Fibroblast of lung (primary cell): ENCODE measurements at places on chromosomes 6 and 20. TPM values are rescaled to one million over a fixed set of nuclear protein-coding genes. Genes with fewer than 3 reads are reported as not detected.

MLN gene
- total RNA-seq, result not detected in 2 replicates

THBS2 gene
- total RNA-seq, result 269 and 473 TPM in 2 replicates

- no peak overlapping the region for H3K4me3 ChIP-seq
- DNase-seq, result peak; percentile 86
- H3K36me3 ChIP-seq, result peaks cover 1% of the 10 kb centered on the region
- H3K4me1 ChIP-seq, result peaks cover 8% of the 10 kb centered on the region
- no peaks in the 10 kb centered on the region for H3K27me3 ChIP-seq
Observed at GRCh38 chr6:12137480-12137879, 125.4 kb downstream of the HIVEP1 start.

GRCh38 chr6:125798734-125799508 lies 8.2 kb downstream of the NCOA7 start:
- DNase-seq, result no peak
- no peak overlapping the region for H3K27ac ChIP-seq
- H3K36me3 ChIP-seq, result no peaks in the 10 kb centered on the region

MEI4 gene
- not detected in 2 replicates for total RNA-seq

DNA sequence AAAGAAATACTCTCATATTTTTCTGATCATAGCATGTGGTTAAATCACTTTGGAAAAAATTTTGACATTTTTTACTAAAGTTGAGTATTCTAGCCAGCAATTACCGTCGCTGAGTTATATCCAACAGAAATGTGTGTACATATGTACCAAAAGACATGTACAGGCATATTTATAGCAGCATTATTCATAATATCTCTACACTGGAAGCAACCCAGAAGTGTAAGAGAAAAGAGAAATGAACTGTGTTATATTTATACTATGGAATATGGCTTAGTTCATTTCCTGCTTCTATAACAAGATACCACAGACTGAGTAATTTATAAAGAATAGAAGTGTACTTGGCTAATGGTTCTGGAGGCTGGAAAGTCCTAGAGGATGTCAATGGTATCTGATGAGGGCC lies 474.0 kb upstream of the GJE1 start:
- no peak overlapping the region for H3K27ac ChIP-seq
- no peaks in the 10 kb centered on the region for H3K27me3 ChIP-seq

DNA sequence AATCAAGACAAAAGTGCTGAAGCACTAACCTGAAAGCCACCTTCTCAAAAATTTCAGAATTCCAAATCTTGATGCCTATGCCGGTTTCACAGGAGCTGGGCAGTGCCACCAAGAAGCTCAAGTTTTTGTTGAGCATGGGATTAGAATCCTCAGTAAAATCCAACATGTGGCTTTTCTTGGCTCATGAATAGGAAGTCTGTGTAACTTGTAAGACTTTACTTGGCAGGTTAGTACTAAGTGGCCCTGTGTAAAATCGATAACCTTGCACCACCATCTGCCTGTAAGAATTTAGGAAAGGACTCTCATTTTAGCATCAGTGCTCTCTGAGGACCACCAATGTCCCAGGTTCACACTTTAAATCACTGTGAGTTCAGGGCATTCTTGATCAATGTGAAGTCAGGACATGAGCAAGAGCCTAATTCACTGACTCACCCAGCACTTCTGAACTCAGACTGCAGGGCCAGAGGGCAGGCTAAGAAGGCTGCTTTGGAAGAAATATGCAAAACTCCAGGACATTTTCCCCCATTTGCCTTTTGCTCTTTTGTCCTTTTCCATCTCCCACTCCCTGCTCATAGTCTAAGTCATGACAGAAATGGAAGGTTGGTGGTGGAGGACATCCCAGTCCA lies 113.2 kb downstream of the EDN1 start:
- DNase-seq, result peak; percentile 66
- no peak overlapping the region for H3K4me3 ChIP-seq
- peak overlapping the region; percentile 75 for H3K27ac ChIP-seq

DNA sequence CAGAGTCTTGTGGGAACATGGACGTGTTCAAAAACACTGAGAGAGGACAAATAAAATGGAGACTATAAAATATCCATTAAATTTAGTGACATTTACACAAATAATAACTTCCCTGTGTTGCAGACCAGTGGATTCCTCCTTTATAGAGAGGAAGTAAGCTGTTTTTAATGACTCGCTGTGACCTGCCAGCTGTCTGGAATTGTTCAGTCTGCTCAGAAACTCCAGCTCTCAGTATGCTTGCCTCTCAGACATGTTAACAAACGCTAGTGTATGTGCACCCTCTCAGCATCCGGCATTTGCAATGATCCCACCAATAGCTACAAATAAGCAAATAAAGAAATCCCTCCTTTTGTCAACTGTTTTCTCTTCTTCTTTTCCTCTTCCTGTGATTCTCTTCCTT lies 158.0 kb upstream of the TCF21 start:
- H3K4me1 ChIP-seq, result no peaks in the 10 kb centered on the region
- no peak overlapping the region for H3K27ac ChIP-seq
- H3K4me3 ChIP-seq, result no peak overlapping the region
- no peaks in the 10 kb centered on the region for H3K27me3 ChIP-seq
- no peak for DNase-seq

GRCh38 chr6:24614043-24614420 lies 32.0 kb downstream of the KIAA0319 start:
- H3K27ac ChIP-seq, result no peak overlapping the region
- no peaks in the 10 kb centered on the region for H3K36me3 ChIP-seq
- H3K4me3 ChIP-seq, result no peak overlapping the region
- no peaks in the 10 kb centered on the region for H3K4me1 ChIP-seq
- H3K27me3 ChIP-seq, result no peaks in the 10 kb centered on the region
- no peak for DNase-seq

LGSN gene
- total RNA-seq, result under 0.01 TPM in 1 of 2 replicates, not detected in the other

MUC22 gene
- total RNA-seq, result not detected in 2 replicates

GRCh38 chr6:139894271-139894670 lies 519.8 kb upstream of the CITED2 start:
- no peak overlapping the region for H3K4me3 ChIP-seq
- no peaks in the 10 kb centered on the region for H3K27me3 ChIP-seq
- H3K4me1 ChIP-seq, result peaks cover 2% of the 10 kb centered on the region
- H3K27ac ChIP-seq, result no peak overlapping the region
- H3K36me3 ChIP-seq, result no peaks in the 10 kb centered on the region

GRCh38 chr20:23146857-23147637 lies 60.9 kb upstream of the CD93 start:
- DNase-seq, result no peak
- H3K4me1 ChIP-seq, result peaks cover 42% of the 10 kb centered on the region
- peak overlapping the region; percentile 87 for H3K27ac ChIP-seq
- H3K4me3 ChIP-seq, result no peak overlapping the region
- H3K27me3 ChIP-seq, result no peaks in the 10 kb centered on the region
- no peaks in the 10 kb centered on the region for H3K36me3 ChIP-seq

DNA sequence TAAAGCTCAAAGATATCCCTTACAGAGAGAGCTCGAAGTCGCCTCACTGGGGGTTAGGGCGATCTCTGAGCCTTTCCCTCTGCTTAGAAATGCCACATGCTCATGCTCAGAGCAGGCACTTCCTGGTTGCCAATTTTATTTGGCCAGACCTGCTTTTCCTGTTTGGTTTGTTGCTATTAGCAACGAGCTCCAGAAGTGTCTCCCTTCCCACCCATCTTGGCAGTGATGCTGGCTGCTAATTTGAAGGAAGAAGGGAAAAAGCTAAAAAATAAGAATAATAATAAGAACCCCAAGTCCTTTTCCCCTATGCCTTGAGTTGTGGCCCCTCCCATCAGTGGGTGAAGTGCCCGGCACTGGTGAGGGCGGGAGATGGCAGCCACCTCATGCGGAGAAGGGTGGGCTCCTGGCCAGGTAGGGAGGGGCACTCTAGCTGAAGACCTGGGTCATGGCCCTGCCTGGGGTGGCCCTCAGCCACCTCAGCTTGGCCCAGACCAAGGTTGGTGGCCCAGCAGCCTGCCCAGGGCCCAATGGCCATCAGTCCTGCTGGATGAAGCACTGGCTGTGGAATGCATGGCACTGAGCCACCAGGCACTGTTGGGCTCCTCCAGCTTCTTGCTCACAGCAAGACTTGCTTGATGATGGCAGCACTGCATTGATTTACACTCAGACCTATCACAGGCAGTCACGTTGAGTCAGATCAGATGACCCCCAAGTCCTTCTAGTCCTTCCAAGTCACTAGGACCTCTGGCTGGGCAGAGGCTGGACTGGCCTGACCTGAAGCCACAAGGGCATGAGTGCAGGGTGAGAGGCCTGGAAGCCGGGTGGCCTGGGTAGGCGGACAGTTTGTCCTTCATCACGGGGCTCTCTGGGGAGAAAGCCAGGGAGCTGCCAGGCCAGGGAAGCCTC lies 79.0 kb downstream of the SYNJ2 start:
- H3K4me1 ChIP-seq, result peaks cover 29% of the 10 kb centered on the region
- peak; percentile 98 for DNase-seq
- no peaks in the 10 kb centered on the region for H3K27me3 ChIP-seq
- H3K4me3 ChIP-seq, result no peak overlapping the region

GRCh38 chr6:74731204-74731603 lies 474.6 kb downstream of the COL12A1 start:
- H3K27ac ChIP-seq, result no peak overlapping the region
- no peaks in the 10 kb centered on the region for H3K27me3 ChIP-seq
- no peaks in the 10 kb centered on the region for H3K36me3 ChIP-seq
- H3K4me3 ChIP-seq, result no peak overlapping the region
- DNase-seq, result peak; percentile 11
